Glutamatergic neuron (in vitro differentiated cells): ENCODE measurements at places on chromosomes 6 and 20. TPM values are rescaled to one million over a fixed set of nuclear protein-coding genes. Genes with fewer than 3 reads are reported as not detected.

DNA sequence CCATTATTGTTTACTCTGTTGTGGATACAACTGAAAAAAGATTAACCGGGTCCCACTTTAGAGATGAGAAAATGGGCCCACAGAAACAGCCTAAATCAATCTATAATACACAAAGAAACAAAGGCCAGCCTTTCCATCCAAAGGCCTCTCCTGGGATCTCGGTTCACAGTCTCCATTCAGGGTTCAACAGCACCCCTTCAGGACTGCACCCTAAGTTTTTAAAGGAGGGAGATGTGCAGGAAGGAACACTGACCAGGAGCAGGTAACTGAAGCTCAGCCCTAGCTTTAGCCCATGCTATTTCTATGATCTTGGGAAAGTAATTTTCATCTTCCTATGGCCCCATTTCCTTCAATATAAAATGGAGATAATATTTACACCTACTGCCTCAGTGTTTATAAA, 147.7 kb downstream of the BTBD9 start:
- no peak overlapping the region for H3K4me3 ChIP-seq
- H3K27ac ChIP-seq, result peak overlapping the region; percentile 82
- peaks cover 4% of the 10 kb centered on the region for H3K27me3 ChIP-seq
- peaks cover 42% of the 10 kb centered on the region for H3K4me1 ChIP-seq
- DNase-seq, result no peak

GRCh38 chr6:113627480-113627879, 229.7 kb upstream of the MARCKS start:
- H3K27ac ChIP-seq, result no peak overlapping the region
- no peaks in the 10 kb centered on the region for H3K27me3 ChIP-seq
- no peak overlapping the region for H3K4me3 ChIP-seq
- no peak for DNase-seq
- H3K4me1 ChIP-seq, result peaks cover 15% of the 10 kb centered on the region
- no peaks in the 10 kb centered on the region for H3K36me3 ChIP-seq

- peaks cover 5% of the 10 kb centered on the region for H3K36me3 ChIP-seq
- no peak for DNase-seq
- H3K27me3 ChIP-seq, result peaks cover 4% of the 10 kb centered on the region
- no peak overlapping the region for H3K27ac ChIP-seq
- no peak overlapping the region for H3K4me3 ChIP-seq
- H3K4me1 ChIP-seq, result peaks cover 5% of the 10 kb centered on the region
These were observed 197.6 kb downstream of the GMDS start for GRCh38 chr6:2047855-2048254.

DNA sequence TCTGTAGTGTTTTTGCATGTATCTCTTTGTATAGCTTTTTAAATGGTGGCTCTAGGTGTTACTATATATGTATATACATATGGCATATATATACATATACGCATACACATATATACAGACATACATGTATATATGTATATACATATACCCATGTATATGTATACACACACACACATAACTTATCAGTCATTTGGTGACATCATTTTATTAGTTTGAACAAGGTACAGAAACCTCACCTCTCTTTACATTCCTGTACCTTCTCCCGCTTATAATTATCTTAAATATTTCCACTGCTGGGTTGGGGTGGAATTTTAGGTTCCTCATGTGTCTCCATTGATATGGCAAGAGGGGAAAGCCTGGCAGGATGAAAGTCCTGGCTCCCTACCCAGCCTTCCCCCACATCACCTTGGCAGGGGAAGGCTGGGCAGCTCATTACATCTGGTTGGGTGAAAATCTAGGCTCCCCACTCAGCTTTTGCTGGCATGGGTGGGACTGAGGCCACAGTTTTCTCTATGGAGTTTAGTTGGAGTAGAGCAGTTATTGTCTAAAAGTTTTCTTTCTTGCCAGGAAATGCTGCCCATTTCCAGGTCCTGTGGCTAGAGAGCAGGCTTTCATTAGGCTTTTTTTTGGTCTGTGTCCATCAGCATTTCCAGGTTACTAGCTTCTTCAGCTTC, 7.6 kb downstream of the GLO1 start:
- no peaks in the 10 kb centered on the region for H3K27me3 ChIP-seq
- no peak overlapping the region for H3K4me3 ChIP-seq
- no peak for DNase-seq
- no peaks in the 10 kb centered on the region for H3K4me1 ChIP-seq
- no peak overlapping the region for H3K27ac ChIP-seq
- H3K36me3 ChIP-seq, result peaks cover 13% of the 10 kb centered on the region

GHRH gene
- total RNA-seq, result not detected

NPEPL1 gene
- 43.2 TPM for total RNA-seq

BPIFA1 gene
- not detected for total RNA-seq
